ENCODE measurements at places on chromosomes 1 and 21.

DNA sequence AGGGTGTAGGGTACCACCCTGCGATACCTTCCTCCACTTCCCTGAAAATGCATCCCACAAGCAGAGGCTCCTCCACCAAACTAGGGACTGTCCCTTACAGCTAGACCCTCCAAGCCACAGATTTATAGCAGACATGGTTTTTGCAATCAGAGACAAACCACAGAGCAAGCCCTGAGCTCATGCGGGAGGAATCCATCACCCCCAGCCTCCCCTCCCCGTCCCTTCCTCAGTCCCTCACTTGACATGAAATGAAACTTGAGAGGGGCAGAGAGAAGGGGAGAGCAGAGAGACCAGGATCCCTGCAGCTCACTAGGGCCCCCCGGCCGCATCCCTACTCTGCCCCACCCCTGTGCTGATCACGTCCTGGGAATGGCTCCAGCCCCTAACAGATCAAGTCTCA, 94.9 kb downstream of the MRPL37 start:
- DNase-seq = no peak

GRCh38 chr1:218312509-218312908, 27.4 kb downstream of the RRP15 start:
- no peak for DNase-seq

- DNase-seq = no peak
Observed at GRCh38 chr1:174911606-174912005, 88.1 kb upstream of the CACYBP start.

GRCh38 chr1:109193653-109194590, 19.8 kb upstream of the SARS1 start:
- DNase-seq = no peak

GRCh38 chr1:16187748-16188401, 24.6 kb downstream of the ARHGEF19 start:
- peak; percentile 50 for DNase-seq

GRCh38 chr1:24373044-24373443, 40.5 kb downstream of the STPG1 start:
- no peak for DNase-seq

- DNase-seq = no peak
Observed at GRCh38 chr1:207316141-207316540, 5.3 kb upstream of the CD55 start.

DNA sequence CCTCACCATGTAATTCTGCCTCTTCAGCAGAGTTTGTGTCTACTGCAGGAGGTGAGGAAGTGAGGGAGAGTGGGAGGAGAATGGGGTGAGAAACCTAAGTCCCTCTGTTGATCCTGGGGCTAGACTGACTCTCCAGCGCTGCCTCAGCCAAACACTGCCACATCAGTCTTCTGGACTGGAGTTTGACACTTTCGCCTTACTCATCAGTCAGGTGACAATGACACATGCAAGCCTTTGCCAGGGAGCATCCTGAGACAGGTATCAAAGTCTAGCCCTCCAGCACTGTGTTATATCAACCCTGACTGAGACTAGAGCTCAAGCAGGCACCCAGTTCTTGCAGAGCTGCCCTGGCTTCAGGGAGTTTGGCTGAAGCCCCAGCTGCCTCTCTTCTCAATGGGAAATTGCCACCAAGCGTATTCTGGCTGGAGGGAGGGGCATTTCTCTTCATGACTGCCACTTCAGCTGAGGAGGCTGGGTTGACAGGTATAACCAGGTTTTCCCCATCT, 33.3 kb upstream of the SUCO start:
- no peak for DNase-seq

- DNase-seq = no peak
Observed at GRCh38 chr21:42374457-42374856, 8.1 kb upstream of the TFF1 start.

DNA sequence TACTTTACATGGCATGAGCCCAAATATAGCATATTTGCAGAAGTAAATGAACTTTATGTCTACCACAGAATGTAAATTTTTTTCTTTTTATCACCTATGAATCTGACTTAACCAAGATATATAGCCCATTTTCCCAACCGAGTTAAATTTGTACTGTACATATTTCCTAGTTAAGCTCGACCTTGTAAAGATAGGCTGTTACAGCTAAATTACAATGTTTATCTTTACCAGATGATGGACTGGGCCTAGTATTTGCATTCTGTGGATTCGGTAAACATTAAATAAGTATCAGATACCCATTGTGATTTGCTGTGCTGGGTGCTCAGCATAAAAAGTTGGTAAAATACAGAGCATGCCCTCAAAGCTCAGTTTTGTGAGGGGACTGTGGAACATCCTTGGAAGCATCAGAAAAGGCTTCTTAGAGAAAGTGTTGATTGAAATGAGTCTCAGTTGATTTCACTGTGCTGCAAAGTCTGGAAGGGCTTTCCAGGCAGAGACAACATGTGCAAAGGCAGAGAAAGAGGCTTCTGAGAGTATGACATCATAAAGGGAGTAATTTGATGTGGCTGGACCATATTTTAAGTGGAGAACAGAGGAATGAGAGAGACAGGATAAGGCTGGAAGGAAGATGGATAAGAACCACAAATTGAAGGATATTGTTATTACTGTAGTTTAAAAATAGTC, 27.4 kb downstream of the MORC3 start:
- no peak for DNase-seq

- DNase-seq = no peak
Observed at GRCh38 chr1:231879296-231879695, 252.7 kb downstream of the DISC1 start.

DNA sequence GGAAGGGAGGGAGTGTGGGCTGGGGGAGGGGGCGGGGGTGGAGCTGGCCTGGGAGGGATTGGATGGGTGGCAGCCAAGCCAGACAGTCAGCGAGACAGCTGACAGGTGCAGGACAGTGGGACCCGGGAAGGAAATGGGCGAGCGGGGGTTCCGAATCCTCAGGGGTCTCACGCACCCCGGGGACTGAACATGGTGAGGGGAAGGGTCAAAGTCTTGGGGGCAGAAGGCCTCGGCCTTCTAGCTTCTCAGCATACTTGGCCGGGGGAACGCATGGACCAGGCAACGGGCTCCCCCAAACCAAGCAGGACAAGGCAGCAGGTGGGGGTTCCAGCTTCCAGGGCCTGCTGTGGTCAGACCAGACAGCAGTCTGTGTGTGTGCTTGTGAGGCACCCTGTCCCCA, 23.1 kb downstream of the CASZ1 start:
- DNase-seq = no peak

DNA sequence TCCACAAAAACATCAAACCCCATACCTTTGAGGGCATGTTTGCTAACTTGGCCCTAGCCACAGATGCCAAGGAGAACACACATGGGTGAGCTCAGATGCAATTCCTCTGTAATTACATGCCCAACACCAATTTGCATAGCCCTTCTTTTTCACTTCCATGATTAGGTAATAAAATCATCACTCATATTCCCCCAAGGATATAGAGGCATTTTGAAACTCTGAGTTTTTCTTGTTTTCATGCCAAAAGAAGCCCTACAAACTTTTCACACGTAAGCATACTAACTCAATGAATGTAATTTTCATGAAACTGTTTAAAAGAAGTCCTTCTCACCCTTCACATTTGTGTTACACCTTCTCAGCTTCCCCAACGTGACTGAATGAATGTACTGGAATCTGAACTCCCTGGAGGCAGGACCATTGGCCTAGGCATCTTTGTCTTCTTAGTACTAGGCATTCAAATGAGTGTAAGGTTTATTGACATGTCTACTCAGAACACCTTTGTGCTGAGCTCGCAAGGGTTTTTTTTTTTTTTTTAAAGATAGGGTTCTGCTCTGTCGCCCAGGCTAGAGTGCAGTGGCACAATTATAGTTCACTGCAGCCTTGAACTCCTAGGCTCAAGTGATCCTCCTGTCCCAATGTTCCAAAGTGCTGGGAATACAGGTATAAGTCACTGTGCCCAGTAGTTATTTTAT, 31.0 kb downstream of the FBXO42 start:
- no peak for DNase-seq

DNA sequence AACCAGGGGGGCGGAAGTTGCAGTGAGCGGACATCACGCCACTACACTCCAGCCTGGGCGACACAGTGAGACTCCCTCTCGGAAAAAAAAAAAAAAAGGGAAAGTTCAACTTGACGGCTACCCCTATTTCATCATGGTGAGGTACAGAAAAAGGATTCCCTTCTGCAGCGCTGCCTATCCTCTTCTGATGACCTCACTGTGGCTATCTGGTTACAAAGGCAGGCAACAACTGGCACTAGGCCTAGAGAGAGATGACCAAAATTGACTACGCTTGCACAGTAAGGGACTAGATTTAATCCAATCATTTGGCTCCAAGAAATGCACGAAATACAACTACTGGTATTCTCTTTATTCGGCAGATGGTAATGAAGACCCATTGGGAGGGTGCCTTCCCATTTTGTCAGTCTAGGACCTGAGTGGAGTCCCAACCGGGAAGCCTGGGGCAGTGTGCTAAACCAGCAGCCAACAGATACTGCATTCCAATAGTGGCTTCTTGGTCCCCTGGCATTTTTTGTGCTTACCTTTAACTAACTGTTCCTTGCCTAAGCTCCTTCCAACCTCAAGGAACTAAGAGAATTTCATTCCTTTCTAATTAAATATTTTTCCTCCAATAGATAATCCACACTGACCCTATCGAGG, 36.6 kb downstream of the ITPKB start:
- DNase-seq = no peak

- no peak for DNase-seq
Observed at GRCh38 chr1:30808067-30808662, 50.6 kb upstream of the LAPTM5 start.

DNA sequence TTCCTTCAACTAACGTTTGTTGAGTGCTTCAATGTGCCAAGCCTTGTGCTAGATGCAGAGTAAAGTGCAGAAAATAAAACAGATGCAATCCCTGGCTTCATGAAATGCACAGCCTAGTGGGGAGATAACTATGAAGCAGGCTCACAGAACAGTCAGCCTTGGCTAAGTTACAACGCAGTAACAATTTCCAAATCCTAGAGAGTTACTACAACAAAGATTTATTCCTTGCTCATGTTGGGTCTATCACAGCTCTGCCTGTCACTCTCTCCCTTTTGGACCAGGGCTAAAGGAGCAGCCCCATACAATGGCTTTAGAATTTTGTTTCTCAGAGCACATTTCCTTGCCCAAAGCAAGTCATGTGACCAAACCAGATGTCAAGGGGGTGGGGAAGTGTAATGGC, 359.8 kb downstream of the ZNF326 start:
- DNase-seq = no peak

GRCh38 chr1:206513312-206514111, 6.2 kb downstream of the RASSF5 start:
- DNase-seq = no peak

- no peak for DNase-seq
Observed at GRCh38 chr1:113868387-113869083, 3.0 kb downstream of the PTPN22 start.

GRCh38 chr21:40070871-40071270, 203.6 kb downstream of the PCP4 start:
- DNase-seq = no peak

GRCh38 chr1:155175927-155176371, 2.3 kb downstream of the TRIM46 start:
- no peak for DNase-seq

DNA sequence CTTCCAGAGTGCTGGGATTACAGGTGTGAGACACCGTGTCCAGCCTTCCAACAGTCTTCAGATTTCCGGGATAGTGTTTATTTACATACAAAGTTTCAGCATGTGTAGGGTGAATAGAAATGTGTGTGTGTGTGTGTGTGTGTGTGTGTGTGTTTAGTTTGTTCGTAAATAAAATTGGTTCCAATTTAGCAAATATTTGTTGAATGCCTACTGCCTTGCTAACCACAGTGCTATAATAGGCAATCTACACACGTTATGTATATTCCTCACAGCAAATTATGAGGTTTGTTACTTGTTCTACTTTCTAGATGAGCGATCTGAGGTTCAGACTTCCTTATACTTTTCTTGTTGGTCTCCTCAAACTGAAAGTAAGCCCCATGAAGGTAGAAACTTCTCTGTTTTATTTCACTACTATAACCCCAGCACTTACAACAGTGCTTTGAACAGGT, 32.8 kb upstream of the EPS15 start:
- no peak for DNase-seq

DNA sequence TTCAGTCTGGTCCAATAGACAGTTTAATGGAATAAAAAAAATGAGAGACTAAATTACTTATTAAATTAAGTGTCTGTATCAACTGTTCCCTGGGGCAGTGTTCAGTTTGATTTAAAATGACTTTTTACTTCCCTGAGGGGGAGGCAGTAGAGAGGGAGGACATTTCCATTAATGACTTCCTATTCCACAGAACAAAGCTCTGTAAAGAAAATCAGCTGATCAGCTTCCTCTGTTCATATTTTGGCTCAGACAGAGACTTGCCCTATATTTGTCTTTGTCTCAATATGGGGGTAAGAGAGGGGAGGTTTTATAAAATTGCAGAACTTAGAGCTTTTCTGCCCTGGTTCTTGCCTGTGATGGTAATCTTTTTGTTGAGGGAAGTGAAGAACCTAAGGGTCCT, 8.4 kb downstream of the CFAP126 start:
- DNase-seq = no peak

DNA sequence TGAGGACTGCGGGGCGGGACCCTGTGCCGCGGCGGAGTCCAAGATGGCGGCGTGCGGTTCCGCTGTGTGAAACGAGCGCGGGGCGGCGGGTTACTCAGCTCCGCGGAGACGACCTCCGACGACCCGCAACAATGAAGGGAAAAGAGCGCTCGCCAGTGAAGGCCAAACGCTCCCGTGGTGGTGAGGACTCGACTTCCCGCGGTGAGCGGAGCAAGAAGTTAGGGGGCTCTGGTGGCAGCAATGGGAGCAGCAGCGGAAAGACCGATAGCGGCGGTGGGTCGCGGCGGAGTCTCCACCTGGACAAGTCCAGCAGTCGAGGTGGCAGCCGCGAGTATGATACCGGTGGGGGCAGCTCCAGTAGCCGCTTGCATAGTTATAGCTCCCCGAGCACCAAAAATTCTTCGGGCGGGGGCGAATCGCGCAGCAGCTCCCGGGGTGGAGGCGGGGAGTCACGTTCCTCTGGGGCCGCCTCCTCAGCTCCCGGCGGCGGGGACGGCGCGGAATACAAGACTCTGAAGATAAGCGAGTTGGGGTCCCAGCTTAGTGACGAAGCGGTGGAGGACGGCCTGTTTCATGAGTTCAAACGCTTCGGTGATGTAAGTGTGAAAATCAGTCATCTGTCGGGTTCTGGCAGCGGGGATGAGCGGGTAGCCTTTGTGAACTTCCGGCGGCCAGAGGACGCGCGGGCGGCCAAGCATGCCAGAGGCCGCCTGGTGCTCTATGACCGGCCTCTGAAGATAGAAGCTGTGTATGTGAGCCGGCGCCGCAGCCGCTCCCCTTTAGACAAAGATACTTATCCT, 430 bp downstream of the RBM15 start:
- peak; percentile 26 for DNase-seq

- DNase-seq = no peak
Observed at GRCh38 chr1:14516974-14517840, 81.3 kb upstream of the KAZN start.

GRCh38 chr1:19812875-19813642, 2.0 kb downstream of the RNF186 start:
- no peak for DNase-seq
